ENCODE measurements at places on chromosomes 1 and 21.
A peak's percentile ranks its signal among the peaks of the same experiment; 100 is the strongest.

DNA sequence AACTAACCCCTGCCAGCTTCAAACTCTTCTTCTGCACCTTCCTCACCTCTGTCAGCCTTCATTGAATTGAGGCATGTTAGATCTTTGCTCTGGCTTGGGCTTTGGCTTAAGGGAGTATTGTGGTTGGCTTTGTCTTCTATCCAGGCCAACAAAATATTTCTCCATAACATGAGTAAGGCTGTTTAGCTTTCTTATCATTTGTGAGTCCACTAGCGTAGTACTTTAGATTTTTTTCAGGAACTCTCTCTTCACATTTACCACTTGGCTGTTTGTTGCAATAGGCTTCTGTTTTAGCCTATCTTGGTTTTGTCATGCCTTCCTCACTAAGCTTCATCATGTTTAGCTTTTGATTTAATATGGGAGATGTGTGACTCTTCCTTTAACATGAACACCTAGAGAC is 417.5 kb downstream of the NCAM2 start:
- no peak for DNase-seq

GRCh38 chr21:45202889-45203288 is 84.8 kb downstream of the POFUT2 start:
- no peak for DNase-seq

DNA sequence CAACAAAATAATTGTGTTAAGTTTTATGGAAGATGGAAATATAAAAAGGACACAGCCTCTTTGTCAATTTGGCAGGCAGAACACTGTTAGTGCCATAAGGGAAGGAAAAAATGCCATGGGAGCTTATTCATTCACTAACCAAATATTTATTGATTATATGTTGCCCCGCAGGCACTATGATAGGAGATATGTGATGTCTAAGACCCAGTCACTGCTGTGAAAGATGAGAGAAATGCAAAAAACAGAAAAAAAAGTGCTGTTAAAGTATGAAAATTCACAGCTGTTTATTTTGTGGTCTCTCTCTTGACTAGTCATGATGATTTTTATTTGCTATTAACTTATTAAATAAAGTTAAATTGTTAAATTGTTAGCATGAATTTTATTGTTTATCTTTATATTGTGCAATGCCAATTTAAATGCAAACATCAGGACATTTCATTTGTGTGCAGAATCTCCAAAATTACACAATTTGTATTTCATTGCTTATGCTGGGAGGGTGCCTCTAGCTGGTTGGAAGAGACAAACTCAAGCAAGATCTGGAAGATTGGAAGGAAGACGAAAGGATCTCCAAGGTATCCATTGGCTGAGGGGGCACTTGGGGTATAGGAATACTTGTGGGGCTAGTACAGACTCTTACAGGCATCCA is 17.8 kb upstream of the PTGFR start:
- DNase-seq = no peak

DNA sequence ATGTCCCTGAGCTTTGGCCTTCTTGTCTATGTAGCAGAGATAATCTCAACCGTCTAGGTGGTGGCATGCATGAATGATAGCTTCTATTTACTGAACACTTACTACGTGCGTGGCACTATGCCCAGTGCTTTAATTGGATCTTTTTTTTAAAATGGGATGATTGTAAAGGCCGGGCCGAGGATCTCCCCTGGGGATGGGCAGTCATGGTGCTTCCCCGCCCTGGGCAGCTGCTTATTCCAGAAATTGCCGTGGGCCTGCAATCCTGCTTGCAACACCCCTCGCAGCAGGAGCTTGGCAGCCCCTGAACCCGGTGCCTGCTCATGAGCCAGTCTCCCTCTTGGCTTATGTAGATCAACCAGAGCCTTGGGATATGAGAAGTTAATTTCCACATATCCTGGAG is 360.7 kb downstream of the CAMTA1 start:
- DNase-seq = no peak

DNA sequence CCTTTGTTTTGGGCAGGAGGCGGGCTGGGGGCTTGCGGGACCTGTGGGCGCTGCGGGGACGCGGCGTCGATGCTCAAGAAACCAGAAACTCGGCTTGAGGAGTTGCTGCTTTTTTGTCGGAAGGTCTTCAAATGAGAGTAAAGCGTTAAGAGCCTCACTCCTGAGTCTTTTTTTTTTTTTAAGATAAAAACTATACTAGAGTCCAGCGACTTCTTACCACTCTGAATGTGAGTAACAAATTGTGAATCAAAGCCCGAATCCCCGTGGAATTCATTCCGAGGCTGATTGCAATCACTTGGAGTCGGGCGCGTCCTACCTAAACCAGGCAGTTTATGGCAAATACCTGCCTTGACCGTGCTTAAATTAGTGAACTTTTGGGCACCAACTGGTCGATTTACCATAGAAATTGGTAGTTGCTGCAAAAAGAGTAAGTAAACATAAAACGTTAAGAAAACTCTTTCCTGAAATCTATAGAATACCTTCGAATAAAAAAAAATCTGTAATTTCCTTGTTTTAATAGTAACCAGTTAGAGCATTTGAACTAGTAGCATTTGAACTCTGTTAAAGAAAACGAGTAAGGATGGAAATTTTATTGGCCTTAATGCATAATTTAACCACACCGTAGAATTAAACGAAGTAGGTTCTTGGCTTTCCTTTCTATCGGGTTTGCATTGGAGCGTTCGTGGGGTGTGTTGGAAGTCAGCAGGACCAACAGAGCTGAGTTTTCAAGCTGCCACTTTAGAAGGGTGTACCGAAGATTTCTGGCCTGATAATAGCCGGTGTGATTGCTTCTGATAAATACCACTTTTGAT is 769 bp downstream of the GPSM2 start:
- peak; percentile 45 for DNase-seq

- DNase-seq = no peak
Measured at GRCh38 chr1:31768939-31769704, 5.0 kb upstream of the ADGRB2 start.
